ENCODE measurements at places on chromosomes 16 and 17. TPM values are rescaled to one million over a fixed set of nuclear protein-coding genes. Genes with fewer than 3 reads are reported as not detected.
A peak's percentile ranks its signal among the peaks of the same experiment; 100 is the strongest.

Gene CES4A
- total RNA-seq = not detected

Gene C16orf96
- total RNA-seq = not detected

Gene CYBA
- 395 TPM for total RNA-seq

Gene CDRT15L2
- total RNA-seq = not detected

Gene NT5M
- 23.6 TPM for total RNA-seq

Gene MPP2
- not detected for total RNA-seq

Gene FZD2
- 2.4 TPM for total RNA-seq

Gene SCNN1G
- total RNA-seq = not detected

DNA sequence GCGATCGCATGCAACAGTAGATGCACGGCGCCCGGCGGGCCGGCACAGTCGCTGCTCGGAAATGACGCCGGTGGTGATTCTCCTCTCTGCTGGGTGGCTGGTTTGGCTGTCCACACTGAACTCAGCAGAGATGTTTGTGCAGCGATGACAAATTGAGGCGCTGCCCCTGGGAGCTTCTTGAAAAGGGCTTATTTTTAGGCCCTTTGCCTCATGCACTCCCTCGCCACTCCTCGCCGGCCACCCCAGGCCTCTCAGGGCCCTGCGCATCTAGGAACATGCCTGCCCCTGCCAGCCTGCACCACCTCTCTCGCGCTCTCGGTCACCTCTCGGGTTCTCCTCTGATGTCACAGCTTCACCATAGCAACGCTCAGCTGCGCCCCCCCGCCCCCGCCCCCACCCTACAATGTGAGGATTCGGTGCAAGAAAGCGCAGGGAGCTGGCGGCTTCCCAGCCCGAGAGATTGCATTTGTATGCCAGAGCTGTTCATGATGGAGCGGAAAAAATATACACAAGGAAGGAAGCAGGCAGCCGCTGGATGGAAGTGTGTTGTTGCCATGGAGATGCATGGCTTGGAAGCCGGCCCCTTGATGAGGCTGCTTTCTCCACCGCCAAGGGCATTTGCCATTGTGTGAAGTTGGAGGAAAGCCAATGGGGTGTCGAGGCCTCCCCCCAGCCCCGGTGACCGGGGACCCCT is 81.3 kb upstream of the PLCG2 start:
- DNase-seq = no peak

DNA sequence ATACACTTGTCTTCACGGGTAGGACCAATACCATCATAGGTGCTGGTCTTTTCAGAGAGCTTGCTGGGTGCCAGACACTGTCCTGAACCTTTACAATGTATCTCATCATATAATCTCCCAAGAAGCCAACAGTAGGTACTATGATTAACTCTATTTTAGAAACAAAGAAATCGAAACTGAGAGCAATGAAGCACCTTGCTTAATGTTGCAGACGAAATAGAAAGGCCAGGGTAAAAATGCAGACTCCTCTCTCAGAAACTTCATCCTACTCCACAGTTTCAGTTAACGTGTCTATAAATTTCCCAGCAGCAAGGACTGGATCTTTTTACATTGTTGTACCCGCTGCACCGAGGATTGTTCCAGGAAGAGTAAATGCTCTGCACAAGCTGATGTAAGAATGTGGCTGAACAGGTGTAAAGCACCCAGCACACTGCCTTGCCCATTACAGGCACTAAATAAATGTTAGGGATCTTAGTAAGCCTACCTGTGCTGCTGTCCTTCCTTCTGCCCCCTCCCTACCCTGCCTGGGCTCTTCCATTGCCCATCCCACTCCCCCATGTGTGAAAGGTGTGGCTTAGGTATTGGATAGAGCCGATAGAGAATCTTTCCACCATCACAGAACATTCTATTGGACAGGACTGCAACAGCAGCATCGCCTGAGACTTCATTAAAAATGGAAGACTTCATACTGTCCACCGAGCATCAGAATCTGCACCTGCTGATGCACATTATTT is 476.7 kb downstream of the SOX9 start:
- DNase-seq = no peak

DNA sequence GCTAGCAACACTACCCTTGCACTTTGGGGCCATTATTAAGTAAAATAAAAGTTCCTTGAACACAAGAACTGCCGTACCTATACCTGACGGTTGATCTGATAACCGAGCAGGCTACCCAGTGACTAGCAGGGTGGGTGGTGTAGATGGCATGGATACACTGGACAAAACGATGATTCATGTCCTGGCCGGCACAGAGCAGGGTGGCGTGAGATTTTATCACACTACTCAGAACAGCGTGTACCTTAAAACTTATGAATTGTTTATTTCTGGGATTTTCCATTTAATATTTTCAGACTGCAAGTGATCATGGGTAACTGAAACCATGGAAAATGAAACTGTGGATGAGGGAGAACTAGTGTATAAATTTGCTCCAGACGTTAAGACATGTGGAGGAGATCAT is 41.0 kb upstream of the MSI2 start:
- DNase-seq = no peak

DNA sequence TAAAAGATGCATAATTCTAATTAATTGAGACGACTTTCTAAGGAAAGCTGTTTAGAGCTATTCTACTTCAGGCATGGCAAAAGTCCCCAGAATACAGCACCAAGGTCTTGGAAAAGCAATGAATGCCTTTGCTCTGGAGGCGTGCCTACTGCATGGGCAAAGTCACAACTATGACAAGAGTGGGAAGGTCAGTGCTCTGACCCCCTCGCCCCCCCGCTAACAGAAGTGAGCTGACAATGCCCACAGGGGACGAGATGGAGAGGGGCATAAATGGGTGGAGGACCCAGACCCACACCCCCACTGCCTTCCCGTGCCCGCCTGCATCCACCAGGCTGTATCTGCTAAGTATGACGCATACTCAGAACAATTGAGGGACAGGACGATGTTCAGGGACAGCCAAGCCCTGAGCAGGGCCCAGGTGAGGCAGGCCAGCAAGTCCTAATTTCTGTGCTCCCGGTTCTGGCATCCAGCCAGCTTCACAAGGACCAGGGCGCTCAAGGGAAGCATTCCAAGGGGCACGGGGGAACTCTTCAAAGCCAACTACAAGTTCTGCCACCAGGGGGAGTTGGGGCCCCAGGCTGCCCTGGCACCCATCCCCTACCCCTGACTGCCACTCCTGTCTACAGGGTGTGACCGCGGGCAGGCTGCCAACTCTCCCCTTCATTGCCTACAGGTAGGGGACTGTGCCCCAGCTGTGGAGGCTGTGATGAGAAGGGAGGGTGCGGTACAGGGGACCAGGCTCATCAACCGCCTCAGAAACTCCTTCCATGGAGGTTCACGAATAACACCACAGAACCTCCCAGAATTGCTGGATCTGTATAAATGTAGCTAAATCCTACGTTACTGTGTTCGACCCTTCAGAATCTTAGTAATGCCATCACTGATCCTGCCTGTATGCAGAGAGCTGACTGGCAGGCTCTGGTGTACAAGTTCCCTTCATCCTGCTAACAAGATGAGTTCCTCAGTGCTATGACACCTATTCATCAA is 20.8 kb downstream of the NPRL3 start:
- DNase-seq = peak; percentile 88

GRCh38 chr16:46830417-46830901 is 521 bp downstream of the C16orf87 start:
- DNase-seq = peak; percentile 75

- DNase-seq = no peak
Observed at GRCh38 chr16:85963753-85964285, 64.9 kb downstream of the IRF8 start.

GRCh38 chr17:43524945-43525575 is 21.1 kb downstream of the ETV4 start:
- DNase-seq = no peak

DNA sequence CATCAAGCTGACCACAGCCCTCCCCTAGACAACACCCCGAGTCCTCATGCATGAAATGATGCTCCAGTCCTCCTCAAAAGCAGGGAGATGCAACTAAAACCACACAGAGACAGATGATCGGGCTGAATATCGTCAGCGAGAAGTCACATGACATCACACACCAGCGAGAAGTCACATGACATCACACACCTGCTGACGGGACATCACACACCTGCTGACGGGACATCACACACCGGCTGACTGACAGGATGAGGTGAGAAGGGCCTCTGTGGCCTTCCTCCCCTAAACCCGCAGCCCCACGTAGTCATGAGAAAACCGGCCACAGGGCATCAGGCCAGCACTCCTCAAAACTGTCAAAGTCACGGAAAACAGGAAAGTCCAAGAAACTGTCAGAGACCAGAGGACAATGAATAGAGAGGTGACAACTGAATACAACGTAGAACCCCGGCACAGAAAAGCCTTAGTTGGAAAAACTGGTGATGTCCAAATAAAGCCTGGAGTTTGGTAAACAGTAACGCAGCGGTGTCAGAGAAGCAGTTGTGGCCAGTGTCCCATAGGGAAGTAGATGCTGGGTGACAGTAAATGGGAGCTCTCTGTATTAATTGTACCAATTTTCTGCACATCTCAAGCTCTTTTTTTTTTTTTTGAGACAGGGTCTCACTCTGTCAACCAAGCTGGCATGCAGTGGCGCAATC is 14.3 kb downstream of the LITAF start:
- no peak for DNase-seq

DNA sequence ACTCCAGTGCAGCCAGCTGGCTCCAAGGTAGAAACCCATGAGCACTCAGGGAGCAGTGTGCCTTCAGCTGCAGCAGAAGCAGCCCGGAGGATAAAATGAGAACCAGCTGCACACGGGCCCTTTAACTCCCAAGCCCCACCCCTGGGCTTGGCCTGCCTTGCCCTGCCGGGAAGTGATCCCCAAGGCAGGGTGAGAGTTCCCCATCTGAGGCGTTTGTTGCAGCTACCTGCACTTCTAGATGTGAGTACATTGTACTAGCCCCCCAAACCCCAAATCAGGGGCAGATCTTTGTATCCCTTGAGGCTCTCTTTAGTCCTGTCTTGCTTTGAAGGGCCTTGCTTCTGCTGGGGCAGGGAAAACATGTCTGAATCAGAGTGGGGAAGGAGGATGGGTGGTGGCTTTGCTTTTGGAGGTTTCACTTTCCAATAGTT is at the start of gene MVP:
MVP (plus strand) TSS at position 192 of the 431 bp plus-strand sequence. CDS start 10,088 bp downstream, outside the sequence.
- peak; percentile 80 for DNase-seq

DNA sequence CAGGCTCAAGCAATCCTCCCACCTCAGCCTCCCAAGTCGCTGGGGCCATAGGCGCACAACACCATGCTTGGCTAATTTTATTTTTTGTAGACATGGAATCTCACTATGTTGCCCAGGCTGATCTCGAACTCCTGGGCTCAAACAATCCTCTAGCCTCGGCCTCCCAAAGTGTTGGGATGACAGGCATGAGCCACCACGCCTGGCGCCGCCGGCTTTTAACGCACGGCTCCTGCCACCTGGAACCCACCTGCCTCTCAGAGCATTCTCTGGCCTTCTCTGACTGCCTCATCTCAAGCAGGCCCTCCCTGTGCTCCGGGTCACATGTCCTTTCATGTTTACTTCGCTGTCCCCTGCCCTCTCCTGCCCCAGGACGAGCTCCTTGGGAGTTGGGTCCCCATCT is 10.3 kb downstream of the CASKIN1 start:
- DNase-seq = no peak

Data from Karpas-422 (cell line).